ENCODE measurements at places on chromosomes 5 and 9. TPM values are rescaled to one million over a fixed set of nuclear protein-coding genes. Genes with fewer than 3 reads are reported as not detected.

- H3K36me3 ChIP-seq: no peaks in the 10 kb centered on the region
- H3K4me3 ChIP-seq: no peak overlapping the region
- H3K4me1 ChIP-seq: peaks cover 3% of the 10 kb centered on the region
- no peak for DNase-seq
- H3K27me3 ChIP-seq: no peaks in the 10 kb centered on the region
Measured at GRCh38 chr5:132085686-132086085, 12.1 kb downstream of the CSF2 start.

- peak; percentile 44 for DNase-seq
- no peak overlapping the region for H3K27ac ChIP-seq
- H3K27me3 ChIP-seq: no peaks in the 10 kb centered on the region
- H3K4me3 ChIP-seq: no peak overlapping the region
- no peaks in the 10 kb centered on the region for H3K36me3 ChIP-seq
Measured at GRCh38 chr9:93261735-93262523, 78.0 kb downstream of the WNK2 start.

The WNT8A gene
- not detected for total RNA-seq

DNA sequence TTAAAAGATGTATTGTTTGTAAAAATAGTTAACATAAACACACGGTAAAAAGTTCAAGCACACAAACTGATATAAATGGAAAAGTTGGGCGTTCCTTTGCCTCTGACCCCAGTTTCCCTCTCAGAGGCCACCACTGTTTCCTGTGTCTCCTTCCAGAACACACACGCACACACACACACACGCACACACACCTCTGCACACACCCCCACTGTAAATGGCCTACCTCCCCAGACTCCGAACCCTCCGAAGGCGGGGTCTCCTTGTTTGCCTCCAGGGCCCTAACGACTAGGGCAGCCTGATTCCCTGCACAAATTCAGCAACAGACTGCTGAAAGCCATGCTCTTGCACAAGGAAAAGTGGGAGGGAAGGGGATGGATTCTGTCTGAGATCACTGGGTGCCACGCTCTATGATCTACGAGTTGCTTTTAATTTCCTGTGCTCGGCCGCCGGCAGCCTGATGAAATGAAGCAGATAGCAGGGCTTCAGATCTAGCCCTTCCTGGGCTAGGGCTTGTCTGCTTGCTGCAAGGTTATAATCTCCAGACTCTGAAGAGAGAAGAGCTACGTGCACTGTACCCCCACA lies 184.0 kb upstream of the IL12B start:
- no peaks in the 10 kb centered on the region for H3K27me3 ChIP-seq
- no peak overlapping the region for H3K27ac ChIP-seq
- no peak overlapping the region for H3K4me3 ChIP-seq
- DNase-seq: no peak
- peaks cover 4% of the 10 kb centered on the region for H3K4me1 ChIP-seq

The FCN1 gene
- total RNA-seq: 14.4 TPM

DNA sequence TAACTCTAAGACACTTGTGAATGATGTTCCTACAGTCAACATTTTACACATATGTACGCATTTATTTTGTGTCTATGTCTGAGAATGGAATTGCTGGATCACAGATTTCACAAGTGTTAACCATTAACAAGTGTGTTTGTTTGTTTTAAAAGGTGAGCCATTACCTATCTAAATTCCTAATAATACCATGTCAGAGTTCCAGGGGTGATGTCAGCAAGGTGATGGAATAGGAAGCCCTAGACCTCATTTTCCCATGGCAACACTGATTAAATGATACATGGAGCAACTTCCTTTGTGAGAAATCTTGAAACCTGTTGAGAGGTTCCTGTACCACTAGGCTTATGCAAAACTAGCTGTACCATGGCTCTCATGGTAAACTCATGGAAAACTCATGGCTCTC lies 309.7 kb downstream of the CYLC2 start:
- no peaks in the 10 kb centered on the region for H3K27me3 ChIP-seq
- no peak for DNase-seq

DNA sequence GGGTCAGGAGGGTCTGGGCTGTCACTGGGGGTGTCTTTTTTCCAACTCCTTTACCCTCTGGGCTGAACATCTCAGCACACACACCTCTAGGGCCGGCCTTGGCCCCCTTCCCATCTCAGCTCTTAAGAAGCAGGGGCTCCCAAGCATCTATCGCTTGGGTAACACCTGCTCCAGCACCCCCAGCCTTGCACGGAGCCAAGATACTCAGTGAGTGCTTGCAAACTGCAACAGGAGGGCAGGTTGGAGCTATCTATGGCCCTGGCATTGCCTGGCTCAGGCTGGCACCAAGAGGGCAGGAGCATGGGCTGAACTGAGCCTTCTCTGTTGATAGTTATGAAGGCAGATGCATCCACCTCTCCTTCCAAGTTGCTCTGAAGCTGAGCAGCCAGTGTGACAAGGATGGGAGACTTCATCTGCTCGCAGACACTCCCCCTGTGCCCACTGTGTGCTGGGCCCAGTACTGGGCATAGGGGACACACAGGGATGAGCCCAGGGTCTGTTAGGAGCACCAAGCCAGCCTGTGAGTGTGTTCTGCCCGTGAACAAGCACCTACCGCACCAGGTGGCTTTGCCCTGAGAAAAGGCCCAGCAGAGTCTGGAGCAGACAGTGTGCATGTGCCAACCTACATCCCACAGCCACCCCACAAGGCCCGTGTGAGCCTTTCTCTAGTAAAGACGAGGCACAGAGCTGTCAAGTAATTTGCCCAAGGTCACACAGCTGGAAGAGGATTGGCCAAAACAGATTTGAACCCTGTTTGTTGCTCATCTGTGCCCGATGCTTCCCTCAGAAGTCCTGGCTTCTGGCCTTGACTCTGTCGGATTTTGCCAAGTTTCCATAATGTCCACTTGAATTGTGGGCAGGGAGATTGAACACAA lies 58.2 kb downstream of the PHF2 start:
- no peak overlapping the region for H3K27ac ChIP-seq
- H3K27me3 ChIP-seq: no peaks in the 10 kb centered on the region
- no peaks in the 10 kb centered on the region for H3K4me1 ChIP-seq
- no peak for DNase-seq
- H3K4me3 ChIP-seq: no peak overlapping the region

GRCh38 chr9:108467653-108468324 lies 388.0 kb downstream of the ACTL7B start:
- H3K4me3 ChIP-seq: no peak overlapping the region
- H3K27me3 ChIP-seq: no peaks in the 10 kb centered on the region
- no peaks in the 10 kb centered on the region for H3K4me1 ChIP-seq
- H3K27ac ChIP-seq: no peak overlapping the region

The RAB3C gene
- 21.7 TPM for total RNA-seq

- H3K4me3 ChIP-seq: no peak overlapping the region
- DNase-seq: no peak
- H3K4me1 ChIP-seq: no peaks in the 10 kb centered on the region
- no peak overlapping the region for H3K27ac ChIP-seq
- no peaks in the 10 kb centered on the region for H3K36me3 ChIP-seq
Measured at GRCh38 chr9:127633216-127633862, 21.3 kb downstream of the STXBP1 start.

The FBLL1 gene
- total RNA-seq: not detected

DNA sequence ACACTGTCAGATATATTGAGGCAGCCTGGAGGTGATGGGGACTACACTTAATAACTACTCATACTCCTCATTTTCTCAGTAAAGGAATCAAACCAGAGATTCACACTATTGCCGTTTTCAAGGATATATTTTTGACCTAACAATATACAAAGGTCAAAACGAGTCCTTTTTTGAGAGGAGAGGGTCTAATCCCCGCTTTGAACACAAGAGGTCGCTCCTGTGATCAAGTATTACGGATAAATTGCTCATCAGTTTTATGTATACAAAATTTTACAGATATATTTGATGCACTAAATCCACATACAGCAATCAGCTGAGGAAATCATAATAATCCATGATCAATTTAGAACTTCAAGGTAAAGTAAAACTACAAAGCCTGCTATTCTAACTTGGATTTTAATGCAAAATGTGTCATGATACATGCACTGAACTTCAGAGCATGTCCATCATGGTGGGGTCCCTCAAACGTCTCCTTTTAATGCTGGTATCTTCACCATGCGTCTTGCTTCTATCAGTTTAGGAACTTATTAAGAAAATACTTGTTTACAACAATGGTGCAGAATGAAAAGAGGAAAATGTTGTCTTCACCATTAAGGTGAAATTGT lies 2.5 kb upstream of the ISL1 start:
- H3K4me3 ChIP-seq: no peak overlapping the region
- peaks cover 2% of the 10 kb centered on the region for H3K27me3 ChIP-seq
- no peaks in the 10 kb centered on the region for H3K36me3 ChIP-seq
- no peaks in the 10 kb centered on the region for H3K4me1 ChIP-seq
- H3K27ac ChIP-seq: no peak overlapping the region

GRCh38 chr5:74187757-74188156 lies 452.8 kb downstream of the ENC1 start:
- H3K27me3 ChIP-seq: no peaks in the 10 kb centered on the region
- no peaks in the 10 kb centered on the region for H3K36me3 ChIP-seq
- H3K4me3 ChIP-seq: no peak overlapping the region
- H3K4me1 ChIP-seq: peaks cover 3% of the 10 kb centered on the region

- DNase-seq: no peak
- H3K4me3 ChIP-seq: no peak overlapping the region
- no peaks in the 10 kb centered on the region for H3K36me3 ChIP-seq
- H3K27me3 ChIP-seq: no peaks in the 10 kb centered on the region
Measured at GRCh38 chr9:98610711-98611110, 98.0 kb downstream of the GABBR2 start.

The TSLP gene
- total RNA-seq: 1.5 TPM

DNA sequence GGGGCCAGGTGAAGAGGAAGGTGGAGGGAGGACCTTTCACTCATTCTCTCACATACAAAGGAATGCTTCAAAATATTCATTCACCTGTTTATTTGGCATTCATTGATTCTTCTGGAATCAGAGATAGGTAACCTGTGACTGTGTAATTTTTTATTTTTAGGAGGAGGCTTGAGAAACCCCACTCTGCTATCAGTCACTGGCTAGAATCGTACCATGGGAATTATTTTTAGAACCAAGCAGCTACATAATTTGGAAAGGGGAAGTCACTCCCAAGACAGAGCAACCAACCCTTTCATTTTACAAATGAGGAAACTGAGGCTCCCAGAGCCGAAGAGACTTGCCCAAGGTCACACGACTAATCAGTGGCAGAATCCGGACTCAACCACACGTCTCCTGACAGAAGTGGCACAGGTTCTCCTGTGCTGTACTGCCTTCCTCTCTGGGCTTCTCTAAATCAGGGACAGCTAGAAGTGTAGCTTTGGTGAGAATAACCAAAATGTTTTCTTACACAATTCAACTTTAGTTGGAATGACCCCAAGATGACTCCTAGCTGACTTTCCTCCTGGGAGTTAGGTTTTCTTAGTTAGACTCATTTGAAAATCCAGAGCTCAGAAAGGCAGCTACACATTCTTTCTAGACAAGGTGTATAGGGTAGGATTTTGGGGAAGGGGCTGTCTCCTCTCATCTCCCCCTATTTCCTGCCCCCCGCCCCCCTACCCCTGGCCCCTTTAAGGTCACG lies 264.3 kb upstream of the PANK3 start:
- DNase-seq: no peak
- H3K27ac ChIP-seq: no peak overlapping the region
- H3K4me1 ChIP-seq: peaks cover 7% of the 10 kb centered on the region
- H3K27me3 ChIP-seq: no peaks in the 10 kb centered on the region
- H3K36me3 ChIP-seq: no peaks in the 10 kb centered on the region

GRCh38 chr5:144209361-144209760 lies 38.7 kb downstream of the KCTD16 start:
- no peaks in the 10 kb centered on the region for H3K4me1 ChIP-seq
- H3K27ac ChIP-seq: no peak overlapping the region
- H3K27me3 ChIP-seq: no peaks in the 10 kb centered on the region
- H3K4me3 ChIP-seq: no peak overlapping the region
- H3K36me3 ChIP-seq: no peaks in the 10 kb centered on the region

The TARS1 gene
- 74.0 TPM for total RNA-seq

DNA sequence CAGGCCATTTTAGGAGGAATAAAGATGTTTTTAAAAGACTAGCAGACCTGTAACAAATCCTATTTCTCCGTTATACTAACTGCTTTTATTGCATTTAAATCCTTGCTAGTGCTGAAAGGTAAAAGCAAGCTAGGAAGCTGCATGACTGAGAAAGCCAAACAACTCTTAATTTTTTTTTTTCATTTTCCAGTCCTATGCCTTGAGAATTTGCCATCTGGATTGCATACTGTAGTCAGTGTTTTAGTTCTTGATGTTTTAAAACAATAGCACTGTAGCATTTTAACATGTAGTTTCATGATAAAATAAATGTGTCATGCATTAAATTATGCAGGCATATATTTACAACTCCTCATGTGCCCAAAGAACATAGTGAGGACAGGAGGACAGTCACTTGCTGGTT lies 108.4 kb upstream of the FGF10 start:
- no peak for DNase-seq
- H3K36me3 ChIP-seq: no peaks in the 10 kb centered on the region
- H3K27ac ChIP-seq: no peak overlapping the region
- H3K27me3 ChIP-seq: no peaks in the 10 kb centered on the region

The PCDHGA2 gene
- total RNA-seq: 6.2 TPM

DNA sequence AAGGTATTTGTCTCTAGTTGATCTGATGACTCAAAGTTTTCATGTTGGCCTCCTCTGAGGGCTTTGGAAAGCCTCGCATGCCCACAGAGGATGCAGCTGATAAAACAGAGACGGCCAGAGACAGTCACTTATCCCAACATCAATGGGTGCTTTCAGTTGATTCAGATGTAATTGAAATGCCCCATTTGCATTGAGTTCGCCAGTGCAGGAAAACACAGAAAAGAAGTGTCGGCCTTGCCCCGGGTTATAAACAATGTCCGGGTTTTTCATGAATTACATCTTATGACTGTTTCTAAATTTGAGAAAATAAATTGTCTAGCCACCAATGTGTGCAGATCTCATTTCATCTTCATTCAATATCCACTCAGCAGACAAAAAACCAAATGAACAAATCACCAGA lies 42.2 kb upstream of the ICE1 start:
- DNase-seq: no peak
- no peak overlapping the region for H3K4me3 ChIP-seq
- no peaks in the 10 kb centered on the region for H3K27me3 ChIP-seq
- H3K4me1 ChIP-seq: no peaks in the 10 kb centered on the region
- no peak overlapping the region for H3K27ac ChIP-seq
- H3K36me3 ChIP-seq: no peaks in the 10 kb centered on the region

The DROSHA gene
- total RNA-seq: 68.2 TPM

The NUTM2F gene
- not detected for total RNA-seq

- H3K4me1 ChIP-seq: peaks cover 2% of the 10 kb centered on the region
- H3K36me3 ChIP-seq: no peaks in the 10 kb centered on the region
- DNase-seq: no peak
- H3K27ac ChIP-seq: no peak overlapping the region
- H3K27me3 ChIP-seq: no peaks in the 10 kb centered on the region
Measured at GRCh38 chr5:152529440-152529839, 124.4 kb upstream of the NMUR2 start.

The DDX4 gene
- not detected for total RNA-seq

GRCh38 chr5:175830586-175831300 lies 40.6 kb upstream of the CPLX2 start:
- no peak overlapping the region for H3K27ac ChIP-seq
- no peak overlapping the region for H3K4me3 ChIP-seq
- no peaks in the 10 kb centered on the region for H3K36me3 ChIP-seq
- no peaks in the 10 kb centered on the region for H3K4me1 ChIP-seq
- H3K27me3 ChIP-seq: no peaks in the 10 kb centered on the region

All from aorta (tissue), 5 donors.